Stimulated activated naive CD4-positive, alpha-beta T cell (primary cell): ENCODE measurements at places on chromosomes 5 and 9.

DNA sequence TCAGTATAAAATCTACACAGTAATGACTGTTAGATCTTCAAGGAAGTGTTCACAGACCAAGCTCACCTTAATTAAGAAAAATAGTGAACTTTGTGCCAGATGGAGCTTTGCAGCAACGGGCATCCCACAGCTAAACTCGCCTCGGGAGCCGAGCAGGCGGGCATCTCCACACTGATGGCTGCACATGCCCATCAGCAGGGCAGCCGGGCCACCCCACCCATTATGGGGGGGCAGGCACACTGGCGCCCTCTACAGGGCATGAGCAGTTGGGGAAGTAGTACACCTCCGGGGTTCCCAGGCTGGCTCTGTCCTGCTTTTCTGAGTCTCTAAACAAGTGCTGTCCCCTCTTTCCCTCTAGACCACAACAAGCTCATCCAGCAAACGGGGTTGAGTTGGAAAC lies 21.6 kb downstream of the ANKS6 start:
- no peak for DNase-seq

DNA sequence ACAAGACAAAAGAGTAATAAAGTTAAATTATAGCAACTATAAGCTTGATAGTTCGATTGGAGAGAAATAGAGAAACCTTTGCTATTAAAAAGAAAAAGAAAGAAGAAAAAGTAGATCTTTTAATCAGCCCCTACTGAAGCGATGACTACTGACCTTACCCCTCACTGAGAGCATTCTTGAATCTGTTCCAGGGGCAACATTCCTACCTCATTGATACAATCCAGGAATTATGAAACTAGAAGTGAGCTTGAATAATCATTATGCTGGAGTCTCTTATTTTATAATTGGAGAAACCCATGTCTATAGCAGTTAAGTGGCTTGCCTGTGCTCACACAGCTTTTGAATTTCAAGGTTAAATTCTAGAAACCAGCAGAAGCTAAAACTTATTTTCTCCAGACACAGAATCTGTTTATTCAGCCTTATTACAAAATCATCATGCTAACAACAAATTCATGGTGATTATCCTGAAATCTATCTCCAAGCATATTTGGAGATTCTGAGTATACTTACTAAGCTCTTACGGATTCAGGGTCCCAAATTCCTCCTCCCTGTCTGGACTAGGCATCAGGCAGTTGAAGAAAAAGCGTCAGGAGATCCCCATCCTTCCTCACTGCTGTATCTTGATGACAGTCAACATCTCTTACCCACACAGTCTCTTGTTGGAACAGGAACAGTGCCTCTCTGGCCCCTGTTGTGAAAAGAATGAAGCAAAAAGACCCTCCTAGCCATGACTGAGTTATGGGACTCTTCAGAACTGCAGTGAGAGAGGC lies 547.6 kb upstream of the WWC1 start:
- no peak for DNase-seq

- no peak for DNase-seq
Measured at GRCh38 chr9:25913806-25914205, 235.6 kb upstream of the TUSC1 start.

DNA sequence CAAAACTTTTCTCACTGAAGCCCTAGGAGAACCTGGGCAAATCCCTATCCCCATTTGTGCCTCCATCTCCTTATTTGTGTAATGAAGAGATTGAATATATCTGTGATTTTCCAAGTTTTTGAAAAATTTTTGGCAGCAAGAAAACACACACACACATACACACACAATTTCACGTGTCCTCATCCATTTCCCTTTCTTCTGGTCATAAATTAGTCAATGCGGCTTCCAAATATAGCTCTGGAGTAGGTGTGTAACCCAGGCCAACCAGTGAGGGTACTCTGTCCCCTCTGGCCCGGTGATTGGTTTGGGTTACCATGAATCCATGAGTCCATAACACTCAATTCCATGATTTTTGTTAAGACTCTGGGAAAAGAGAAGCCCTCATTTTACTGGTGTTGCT lies 12.7 kb downstream of the CSF1R start:
- no peak for DNase-seq
